ENCODE measurements at places on chromosomes 16 and 17.

- no peak for DNase-seq
Observed at GRCh38 chr17:10713318-10713717, 15.9 kb downstream of the ADPRM start.

DNA sequence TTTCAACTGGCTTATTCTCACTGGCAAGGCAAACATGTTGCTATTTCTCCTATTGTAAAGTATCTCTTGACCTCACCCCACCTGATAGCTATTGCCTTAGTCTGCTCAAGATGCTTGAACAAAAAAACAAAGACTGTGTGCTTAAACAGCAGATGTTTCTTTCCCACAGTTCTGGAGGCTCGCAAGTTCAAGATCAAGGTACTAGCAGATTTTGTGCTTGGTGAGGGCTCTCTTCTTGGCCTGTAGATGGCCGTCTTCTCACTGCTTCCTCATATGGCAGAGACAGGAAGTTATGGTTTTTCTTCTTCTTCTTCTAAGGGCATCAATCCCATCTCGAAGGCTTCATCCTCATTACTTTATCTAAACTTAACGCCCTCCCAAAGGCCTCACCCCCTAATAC is 109.7 kb upstream of the CLEC3A start:
- no peak for DNase-seq

- DNase-seq: no peak
Observed at GRCh38 chr17:77010667-77011066, 130.1 kb upstream of the SEC14L1 start.

GRCh38 chr16:89931305-89931896 is 8.3 kb downstream of the TUBB3 start:
- DNase-seq: no peak

- DNase-seq: no peak
Observed at GRCh38 chr17:26775219-26775822, 518.6 kb upstream of the WSB1 start.

DNA sequence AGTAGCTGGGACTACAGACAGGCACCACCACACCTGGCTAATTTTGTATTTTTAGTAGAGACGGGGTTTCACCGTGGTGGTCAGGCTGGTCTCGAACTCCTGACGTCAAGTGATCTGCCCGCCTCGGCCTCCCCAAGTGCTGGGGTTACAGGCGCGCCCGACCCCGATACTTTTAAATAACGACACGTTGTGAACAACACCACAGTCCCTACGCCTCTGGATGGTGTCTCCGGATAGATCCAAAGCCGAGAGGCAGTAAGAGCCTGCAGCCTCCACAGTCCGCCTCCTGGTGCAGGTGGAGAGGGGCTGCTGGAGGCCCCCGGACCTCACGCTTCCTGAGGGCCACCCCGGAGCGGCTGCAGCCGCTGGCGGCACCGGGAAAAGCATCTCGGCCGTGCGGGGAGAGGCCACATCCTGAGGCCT is 741 bp upstream of the TLCD3A start:
- no peak for DNase-seq

DNA sequence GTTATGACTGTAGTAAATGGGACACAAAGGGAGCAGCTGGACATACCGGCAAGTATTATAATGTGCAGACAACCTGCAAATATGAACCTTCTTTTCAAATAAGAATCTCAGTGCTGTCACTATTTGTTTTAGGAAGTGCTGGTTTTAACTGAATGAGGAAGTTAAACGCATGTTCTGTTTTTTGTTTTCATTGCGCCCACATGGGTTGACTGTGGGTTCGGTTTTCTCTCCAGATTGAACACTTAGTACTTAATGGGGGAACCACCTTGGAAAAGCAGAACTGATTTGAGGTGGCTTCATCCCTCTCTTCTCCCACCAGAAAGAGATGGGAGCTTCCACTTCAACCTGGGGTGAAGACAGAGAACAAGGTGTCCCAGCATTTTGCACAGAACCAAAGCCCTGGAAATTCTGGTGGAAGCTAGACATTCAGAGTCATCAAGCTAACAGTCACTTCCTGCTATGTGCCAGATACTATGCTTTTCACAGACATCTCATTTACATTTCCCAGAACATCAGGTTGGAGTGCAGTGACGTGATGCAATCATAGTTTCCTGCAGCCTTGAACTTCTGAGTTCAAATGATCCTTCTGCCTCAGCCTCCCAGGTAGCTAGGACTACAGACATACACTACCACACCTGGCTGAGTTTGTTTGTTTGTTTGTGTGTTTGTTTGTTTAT is 149.8 kb downstream of the CDH13 start:
- DNase-seq: no peak

DNA sequence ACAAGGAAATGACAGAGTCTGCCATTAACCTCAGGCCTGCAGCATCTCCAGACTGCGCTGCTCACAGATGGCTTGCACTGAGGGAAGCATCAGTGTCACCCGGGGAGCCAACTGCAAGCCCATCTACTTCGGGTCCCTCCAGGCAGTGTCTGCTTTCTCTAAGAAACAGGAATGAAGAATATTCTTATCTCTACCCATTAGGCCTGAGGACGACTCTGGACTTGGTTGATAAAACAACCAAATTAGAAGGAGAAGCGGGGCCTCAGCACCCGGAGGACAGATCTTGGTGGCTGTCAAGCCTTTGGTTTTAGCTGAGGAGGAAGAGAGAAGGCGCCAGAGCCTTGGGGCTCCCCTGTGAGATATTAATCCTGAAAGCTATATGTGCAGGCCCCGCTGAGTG is 19.5 kb upstream of the MGAT5B start:
- DNase-seq: no peak
